ENCODE measurements at places on chromosomes 12 and 14.

- no peaks in the 10 kb centered on the region for H3K27me3 ChIP-seq
- H3K4me3 ChIP-seq, result no peak overlapping the region
- H3K4me1 ChIP-seq, result no peaks in the 10 kb centered on the region
- no peak overlapping the region for H3K27ac ChIP-seq
- no peak for DNase-seq
- peaks cover 5% of the 10 kb centered on the region for H3K36me3 ChIP-seq
Measured at GRCh38 chr14:45156067-45156466, 20.3 kb downstream of the FANCM start.

- peaks cover 3% of the 10 kb centered on the region for H3K4me1 ChIP-seq
- H3K36me3 ChIP-seq, result peaks cover 21% of the 10 kb centered on the region
- H3K27ac ChIP-seq, result no peak overlapping the region
- H3K27me3 ChIP-seq, result peaks cover 15% of the 10 kb centered on the region
Measured at GRCh38 chr12:2221030-2221621, 168.3 kb downstream of the CACNA1C start.

DNA sequence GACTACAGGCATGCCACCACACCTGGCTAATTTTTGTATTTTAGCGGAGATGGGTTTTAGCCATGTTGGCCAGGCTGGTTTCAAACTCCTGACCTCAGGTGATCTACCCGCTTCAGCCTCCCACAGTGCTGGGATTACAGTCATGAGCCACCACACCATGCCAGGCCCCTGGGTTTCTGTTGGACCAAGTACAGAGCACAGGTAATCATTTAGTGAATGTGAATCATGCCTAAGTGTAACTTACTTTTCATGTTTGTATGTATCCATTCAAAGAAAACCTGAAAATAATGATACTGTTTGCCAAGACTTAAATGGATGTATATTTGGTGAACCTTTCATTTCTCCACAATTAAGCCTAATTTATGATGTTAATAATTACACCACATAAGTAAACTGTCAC, 65.9 kb downstream of the FGD6 start:
- no peaks in the 10 kb centered on the region for H3K27me3 ChIP-seq
- no peak overlapping the region for H3K4me3 ChIP-seq
- H3K36me3 ChIP-seq, result peaks cover 5% of the 10 kb centered on the region
- peaks cover 9% of the 10 kb centered on the region for H3K4me1 ChIP-seq

DNA sequence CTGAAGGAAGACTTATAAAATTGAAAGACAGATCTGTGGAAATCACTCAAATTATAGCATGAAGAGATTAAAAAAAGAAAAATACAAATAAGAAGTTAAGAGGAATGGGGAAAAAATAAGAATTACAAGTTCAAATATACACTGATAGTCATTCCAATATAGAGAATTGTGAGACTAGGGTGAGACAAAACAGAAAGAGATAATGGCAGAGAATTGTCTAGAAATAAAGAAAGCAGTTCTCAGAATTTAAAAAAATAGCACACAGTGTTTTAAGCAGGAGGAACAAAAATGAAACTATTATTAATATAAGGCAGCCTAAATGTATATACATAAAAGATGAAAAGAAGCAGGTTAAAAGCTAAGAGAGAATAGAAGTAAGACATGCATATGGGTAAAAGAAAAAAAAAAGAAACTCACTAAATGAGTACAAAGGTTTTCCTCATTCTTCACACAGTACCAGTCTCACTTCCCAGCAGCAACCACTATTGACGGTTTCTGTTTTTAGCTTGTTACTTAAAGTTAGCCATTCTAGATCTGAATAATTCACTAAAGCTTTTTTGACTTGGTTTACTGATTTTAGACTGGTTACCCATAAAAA, 31.1 kb downstream of the SLC38A4 start:
- no peak overlapping the region for H3K27ac ChIP-seq
- DNase-seq, result no peak
- H3K4me1 ChIP-seq, result no peaks in the 10 kb centered on the region
- H3K36me3 ChIP-seq, result no peaks in the 10 kb centered on the region
- no peak overlapping the region for H3K4me3 ChIP-seq

- H3K4me3 ChIP-seq, result no peak overlapping the region
- no peaks in the 10 kb centered on the region for H3K36me3 ChIP-seq
- H3K4me1 ChIP-seq, result peaks cover 23% of the 10 kb centered on the region
- H3K27ac ChIP-seq, result no peak overlapping the region
- no peak for DNase-seq
- H3K27me3 ChIP-seq, result peaks cover 12% of the 10 kb centered on the region
Measured at GRCh38 chr12:58537278-58537677, 383.0 kb downstream of the LRIG3 start.

GRCh38 chr12:127685491-127685890, 581.5 kb upstream of the TMEM132C start:
- peaks cover 12% of the 10 kb centered on the region for H3K4me1 ChIP-seq
- H3K27ac ChIP-seq, result no peak overlapping the region
- peaks cover 6% of the 10 kb centered on the region for H3K27me3 ChIP-seq
- DNase-seq, result no peak
- H3K36me3 ChIP-seq, result no peaks in the 10 kb centered on the region
- H3K4me3 ChIP-seq, result no peak overlapping the region

DNA sequence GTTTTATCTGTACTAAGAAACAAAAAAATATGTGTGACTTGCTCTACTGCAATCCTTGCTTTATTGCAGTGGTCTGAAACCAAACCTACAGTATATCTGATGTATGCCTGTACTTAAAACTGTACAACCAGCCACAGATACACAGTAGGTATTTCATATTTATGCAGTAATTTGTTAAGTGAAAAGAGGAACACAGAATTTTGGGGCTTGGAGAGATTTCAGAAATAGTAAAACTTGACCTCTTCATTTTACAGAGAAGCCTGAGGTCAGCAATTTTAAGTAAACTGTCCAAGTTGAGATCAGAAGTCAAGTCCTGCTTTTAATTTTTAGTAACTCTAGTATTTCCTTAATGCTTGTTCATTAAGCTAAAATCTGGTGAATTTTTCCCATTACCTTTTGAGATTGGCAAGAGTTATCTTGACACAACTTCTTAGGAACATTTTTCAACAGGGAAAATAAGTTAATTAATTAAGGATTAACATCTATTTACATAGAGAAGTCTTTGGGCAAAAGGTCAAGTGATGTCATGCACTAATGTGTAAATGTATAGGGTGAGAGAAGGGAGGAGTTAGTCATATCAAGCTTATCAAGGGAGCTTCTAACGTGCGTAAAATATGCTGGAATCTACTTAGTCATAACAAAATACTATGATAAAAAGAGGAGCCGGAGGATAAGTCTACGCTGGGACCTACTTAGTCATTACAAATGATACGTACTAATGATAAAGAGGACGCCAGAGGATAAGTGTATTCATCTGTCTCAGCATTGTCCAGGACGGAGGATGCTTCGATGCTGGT, 66.0 kb upstream of the GTF2A1 start:
- peaks cover 18% of the 10 kb centered on the region for H3K36me3 ChIP-seq
- H3K27me3 ChIP-seq, result no peaks in the 10 kb centered on the region
- no peak for DNase-seq
- H3K4me1 ChIP-seq, result no peaks in the 10 kb centered on the region

DNA sequence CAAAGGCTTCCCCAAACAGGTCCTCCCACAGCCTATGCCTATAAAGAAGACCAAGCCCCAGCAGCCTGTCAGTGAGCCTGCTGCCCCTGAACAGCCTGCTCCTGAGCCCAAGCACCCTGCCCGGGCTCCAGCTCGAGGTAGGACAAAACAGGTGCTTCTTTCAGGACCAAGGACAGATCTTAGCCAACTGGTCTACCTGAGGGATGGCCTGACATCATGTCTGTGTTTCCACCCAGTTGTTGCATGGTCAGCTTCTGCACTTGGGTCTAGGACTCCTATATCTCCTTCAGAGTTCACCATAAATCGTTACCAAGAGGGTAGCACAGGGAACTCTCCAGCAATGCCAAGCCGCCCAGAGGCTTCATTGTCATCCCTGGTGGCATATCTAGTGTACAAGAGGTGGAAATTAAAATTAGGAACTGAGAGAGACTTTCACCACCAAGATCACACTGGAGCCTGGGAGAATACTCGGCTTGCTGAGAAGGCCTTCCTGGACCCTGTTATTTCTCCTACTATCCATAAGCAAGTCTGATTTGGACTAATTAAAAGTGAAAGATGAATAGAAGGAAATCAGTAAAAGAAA, 38.2 kb upstream of the OAS1 start:
- H3K27me3 ChIP-seq, result peaks cover 68% of the 10 kb centered on the region
- no peak for DNase-seq
- no peaks in the 10 kb centered on the region for H3K4me1 ChIP-seq

GRCh38 chr12:126390969-126391566, 1325.8 kb downstream of the AACS start:
- no peak for DNase-seq
- H3K27ac ChIP-seq, result no peak overlapping the region
- no peaks in the 10 kb centered on the region for H3K4me1 ChIP-seq
- H3K4me3 ChIP-seq, result no peak overlapping the region
- H3K36me3 ChIP-seq, result no peaks in the 10 kb centered on the region

- DNase-seq, result no peak
- no peak overlapping the region for H3K4me3 ChIP-seq
Measured at GRCh38 chr12:10663869-10664268, 10.0 kb downstream of the STYK1 start.

DNA sequence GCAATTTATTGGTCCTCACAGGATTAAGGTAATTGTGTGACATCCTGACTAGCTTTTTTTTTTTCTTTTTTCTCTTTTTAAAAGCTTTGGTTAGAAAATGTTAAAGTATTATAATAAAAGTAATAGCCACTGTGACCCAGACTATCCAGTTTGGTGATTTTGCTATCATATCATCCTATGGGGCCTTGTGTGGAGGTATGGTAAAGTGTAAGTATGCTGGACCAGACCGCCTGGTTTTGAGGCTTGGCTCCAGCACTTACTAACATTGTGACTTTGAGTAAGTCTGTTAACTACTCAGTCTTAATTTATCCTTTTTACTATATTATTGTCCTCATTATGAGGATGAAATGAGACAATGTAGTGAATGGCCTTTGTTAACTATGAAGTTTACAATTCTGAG, 15.5 kb downstream of the EID3 start:
- H3K27me3 ChIP-seq, result no peaks in the 10 kb centered on the region
- H3K27ac ChIP-seq, result no peak overlapping the region
- no peak overlapping the region for H3K4me3 ChIP-seq
- H3K36me3 ChIP-seq, result peaks cover 47% of the 10 kb centered on the region
- H3K4me1 ChIP-seq, result no peaks in the 10 kb centered on the region

DNA sequence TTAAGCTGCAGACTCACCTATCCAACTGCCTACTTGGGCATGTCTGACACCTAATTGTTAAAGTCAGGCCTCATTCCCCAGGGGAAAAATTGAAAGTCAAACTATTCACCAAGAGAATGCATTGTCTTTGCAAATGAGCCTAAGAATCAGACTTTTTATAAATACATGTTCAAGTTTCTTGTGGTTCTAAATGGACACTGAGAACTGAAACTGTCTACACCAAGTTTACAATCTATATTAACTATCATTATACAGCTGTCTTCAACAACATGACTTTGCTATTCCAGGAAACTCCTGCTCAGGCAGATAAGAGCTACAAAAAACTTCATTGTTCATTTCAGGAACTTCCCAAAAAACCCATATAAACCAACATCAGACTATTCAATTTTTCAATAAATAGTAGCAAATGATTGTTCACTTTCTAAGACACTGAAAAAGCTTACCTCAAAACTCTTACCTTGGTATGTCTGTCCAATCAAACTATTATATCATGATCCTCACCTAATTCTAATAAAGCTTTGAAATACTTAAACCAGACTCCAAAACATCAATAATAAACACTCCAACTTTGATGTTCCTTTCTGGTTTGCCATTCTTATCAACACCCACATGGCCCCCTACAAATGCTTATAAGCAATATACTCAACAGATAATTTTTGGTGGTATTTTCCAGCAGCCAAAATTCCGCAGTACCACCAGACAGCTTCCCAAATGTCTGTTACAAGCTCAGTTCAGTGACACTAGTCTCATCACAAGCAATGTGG, 24.2 kb downstream of the CDK17 start:
- H3K27me3 ChIP-seq, result no peaks in the 10 kb centered on the region
- no peak overlapping the region for H3K4me3 ChIP-seq
- H3K27ac ChIP-seq, result no peak overlapping the region
- no peak for DNase-seq

- no peak for DNase-seq
- H3K27ac ChIP-seq, result peak overlapping the region; percentile 97
- peaks cover 26% of the 10 kb centered on the region for H3K36me3 ChIP-seq
- no peaks in the 10 kb centered on the region for H3K27me3 ChIP-seq
- H3K4me3 ChIP-seq, result no peak overlapping the region
Measured at GRCh38 chr12:57096748-57097553, 8.0 kb downstream of the NAB2 start.

DNA sequence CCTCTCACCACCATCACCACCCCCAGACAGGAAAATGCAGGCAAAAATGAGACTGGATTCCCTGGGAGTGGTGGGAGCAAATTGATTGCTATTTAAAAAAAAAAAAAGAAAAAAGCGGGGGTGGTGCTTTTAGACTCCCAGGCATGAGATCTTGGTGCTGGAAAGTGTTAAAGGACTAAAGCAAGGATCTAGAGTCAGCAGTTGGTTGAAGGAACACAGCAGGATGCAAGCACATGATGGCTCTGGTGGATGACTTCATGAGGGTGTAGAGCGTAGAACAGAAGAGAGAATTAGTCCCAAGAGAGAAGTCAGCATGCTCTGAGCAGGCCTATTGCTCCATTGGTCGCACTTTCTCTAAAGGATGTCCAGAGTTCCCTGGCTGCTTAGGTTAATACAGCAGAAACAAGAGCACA, 183.8 kb upstream of the HMGA2 start:
- no peak for DNase-seq
- H3K27ac ChIP-seq, result no peak overlapping the region
- peaks cover 6% of the 10 kb centered on the region for H3K27me3 ChIP-seq
- H3K36me3 ChIP-seq, result no peaks in the 10 kb centered on the region
- peaks cover 20% of the 10 kb centered on the region for H3K4me1 ChIP-seq
- no peak overlapping the region for H3K4me3 ChIP-seq

- H3K27ac ChIP-seq, result peak overlapping the region; percentile 29
- DNase-seq, result no peak
- H3K4me3 ChIP-seq, result no peak overlapping the region
- H3K27me3 ChIP-seq, result no peaks in the 10 kb centered on the region
Measured at GRCh38 chr14:91388551-91388975, 29.1 kb downstream of the CCDC88C start.

GRCh38 chr12:18683327-18684013, 54.3 kb downstream of the PLCZ1 start:
- no peaks in the 10 kb centered on the region for H3K36me3 ChIP-seq
- H3K27ac ChIP-seq, result peak overlapping the region; percentile 20
- H3K27me3 ChIP-seq, result peaks cover 8% of the 10 kb centered on the region
- H3K4me1 ChIP-seq, result no peaks in the 10 kb centered on the region
- no peak for DNase-seq

DNA sequence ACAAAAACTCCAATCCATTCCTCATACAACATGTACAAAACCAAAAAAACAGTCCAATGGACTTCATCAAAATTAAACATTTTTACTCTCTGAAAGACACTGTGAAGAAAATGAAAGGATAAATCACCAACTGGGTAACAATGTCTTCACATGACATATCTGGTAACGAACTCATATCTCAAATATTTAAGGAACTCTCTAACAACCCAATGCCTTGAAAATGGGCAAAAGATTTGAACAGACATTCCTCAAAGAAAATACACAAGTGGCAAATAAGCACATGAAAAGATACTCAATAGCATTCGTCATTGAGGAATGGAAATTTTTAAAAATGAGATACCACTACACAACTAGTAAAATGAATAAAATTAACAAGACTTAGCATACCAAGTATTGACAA, 198.7 kb upstream of the RASSF8 start:
- H3K27me3 ChIP-seq, result no peaks in the 10 kb centered on the region
- no peak overlapping the region for H3K27ac ChIP-seq
- H3K36me3 ChIP-seq, result no peaks in the 10 kb centered on the region
- no peak for DNase-seq
- no peaks in the 10 kb centered on the region for H3K4me1 ChIP-seq

- peak overlapping the region; percentile 59 for H3K4me3 ChIP-seq
- no peak overlapping the region for H3K27ac ChIP-seq
- no peaks in the 10 kb centered on the region for H3K36me3 ChIP-seq
- DNase-seq, result no peak
- H3K27me3 ChIP-seq, result peaks cover 51% of the 10 kb centered on the region
Measured at GRCh38 chr12:51593021-51593420, 2.0 kb downstream of the SCN8A start.
